Epithelial cell of esophagus (primary cell): ENCODE measurements at places on chromosomes 5 and 9.

DNA sequence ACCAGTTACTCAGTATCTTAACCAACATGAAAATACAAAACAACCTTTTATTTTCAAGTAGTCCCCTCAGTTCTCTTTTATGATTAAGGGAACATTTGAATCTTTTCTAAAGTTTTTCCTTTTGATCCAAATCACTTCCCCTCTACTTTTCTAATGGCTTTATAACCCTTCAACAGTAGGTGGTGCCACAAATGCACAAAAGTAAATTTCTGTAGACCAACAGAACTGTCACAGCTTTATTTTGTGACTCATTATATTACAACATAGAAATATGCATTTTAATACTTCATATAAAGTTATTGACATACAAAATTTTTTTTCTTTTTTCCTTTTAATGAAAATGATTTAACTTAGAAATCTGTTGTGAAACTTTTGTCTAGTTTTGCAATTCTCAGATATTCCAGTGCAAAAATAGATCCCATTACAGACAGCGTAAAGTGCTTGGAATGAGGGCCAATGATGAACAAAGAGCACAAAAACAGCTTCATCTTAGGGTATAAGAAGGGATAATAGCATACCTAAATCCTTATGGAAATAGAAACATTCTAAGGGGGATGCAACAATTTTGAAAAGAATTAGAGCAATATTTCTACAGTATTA lies 17.0 kb downstream of the NIPSNAP3B start:
- DNase-seq: peak; percentile 65

- no peak for DNase-seq
Measured at GRCh38 chr9:107866711-107867311, 377.2 kb upstream of the KLF4 start.

DNA sequence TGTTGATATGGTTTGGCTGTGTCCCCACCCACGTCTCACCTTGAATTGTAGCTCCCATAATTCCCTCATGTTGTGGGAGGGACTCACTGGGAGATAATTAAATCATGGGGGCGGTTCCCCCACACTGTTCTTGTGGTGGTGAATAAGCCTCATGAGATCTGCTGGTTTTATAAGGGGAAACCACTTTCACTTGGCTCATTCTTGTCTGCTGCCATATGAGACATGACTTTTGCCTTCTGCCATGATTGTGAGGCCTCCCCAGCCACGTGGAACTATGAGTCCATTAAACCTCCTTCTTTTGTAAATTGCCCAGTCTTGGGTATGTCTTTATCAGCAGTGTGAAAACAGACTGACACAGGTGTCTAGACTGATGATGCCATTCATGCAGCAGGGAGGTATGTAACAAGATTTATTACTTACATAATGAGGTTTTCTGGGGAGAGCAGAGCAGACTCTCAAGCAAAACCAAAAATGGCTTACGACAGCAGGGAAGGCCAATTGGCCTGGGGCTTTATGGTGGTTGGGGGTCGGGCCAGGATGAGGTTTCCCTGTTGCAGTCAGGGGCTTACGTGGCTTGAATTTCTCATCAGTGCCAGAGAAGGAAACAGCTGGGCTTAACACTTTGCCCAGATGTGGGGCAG lies 9.5 kb upstream of the COMMD10 start:
- DNase-seq: no peak

- DNase-seq: no peak
Measured at GRCh38 chr5:94310833-94311232, 307.6 kb downstream of the KIAA0825 start.

DNA sequence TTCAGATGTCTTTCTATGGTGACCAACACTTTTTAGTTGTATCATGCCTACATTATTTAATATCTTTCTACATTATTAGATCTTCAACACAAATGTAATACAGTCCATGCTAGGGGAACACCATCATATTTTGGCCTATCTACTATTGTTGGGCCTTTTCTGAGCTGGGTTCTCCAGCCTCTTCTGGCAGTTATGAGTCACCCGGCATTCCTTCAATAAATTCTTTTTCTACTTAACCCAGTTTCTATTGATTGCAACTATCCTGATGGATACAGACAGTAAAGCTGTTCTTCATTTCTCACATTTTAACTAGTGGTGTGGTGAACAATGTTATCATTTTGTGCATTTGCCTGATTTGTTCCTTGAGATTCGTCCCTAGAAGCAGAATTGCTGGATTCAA lies 529.3 kb downstream of the BNC2 start:
- no peak for DNase-seq

- peak; percentile 25 for DNase-seq
Measured at GRCh38 chr9:121748727-121749423, 97.4 kb downstream of the DAB2IP start.

GRCh38 chr5:103145196-103145595 lies 25.1 kb downstream of the PPIP5K2 start:
- no peak for DNase-seq

DNA sequence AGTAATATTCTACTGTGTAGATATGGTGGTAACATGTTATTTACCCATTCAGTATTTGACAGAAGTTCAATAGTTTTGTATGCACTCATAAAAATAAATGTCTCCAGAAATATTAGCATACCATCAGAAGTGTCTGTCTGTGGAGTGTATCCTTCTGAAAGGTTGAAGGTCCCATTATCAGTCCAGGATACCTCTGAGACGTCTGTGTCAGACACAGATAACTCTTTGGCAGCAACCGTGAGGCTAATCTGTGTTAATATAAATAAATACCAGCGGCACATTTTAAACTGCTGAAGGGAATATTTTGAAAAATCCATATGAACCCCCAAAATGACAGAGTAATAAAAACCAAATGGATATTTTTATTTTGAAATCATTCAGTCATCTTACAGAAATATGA lies 11.9 kb upstream of the ZNF622 start:
- no peak for DNase-seq

GRCh38 chr5:143619040-143619439 lies 192.9 kb upstream of the HMHB1 start:
- DNase-seq: no peak

DNA sequence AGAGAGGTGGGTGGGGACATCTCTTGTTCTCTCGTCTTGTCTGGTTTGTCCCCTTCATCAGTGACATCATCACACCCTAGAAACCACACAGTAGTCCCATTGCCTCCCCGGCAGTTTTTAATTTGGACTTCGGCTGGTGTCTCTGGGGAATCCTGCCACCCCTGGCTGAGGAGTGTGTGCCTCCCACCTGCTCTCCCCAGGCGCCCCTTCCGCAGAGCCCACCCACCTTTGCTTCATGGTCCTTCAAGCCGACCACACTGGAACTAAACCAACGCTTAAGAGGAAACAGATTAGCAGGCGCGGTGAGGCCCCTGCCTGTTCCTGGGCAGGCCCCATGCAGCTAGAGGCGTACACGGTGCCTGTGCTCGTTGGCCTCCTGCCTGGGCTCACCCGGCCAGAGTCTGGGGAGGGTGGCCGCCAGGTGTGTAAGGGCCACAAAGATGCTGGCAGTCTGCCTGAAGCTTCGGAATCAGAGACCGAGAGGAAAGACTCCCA lies 107.6 kb upstream of the SPRY4 start:
- no peak for DNase-seq

GRCh38 chr5:170809551-170809950 lies 26.0 kb downstream of the GABRP start:
- peak; percentile 77 for DNase-seq

GRCh38 chr9:18060269-18060934 lies 413.6 kb upstream of the ADAMTSL1 start:
- peak; percentile 66 for DNase-seq

GRCh38 chr5:169022718-169023117 lies 278.2 kb downstream of the SLIT3 start:
- DNase-seq: no peak

DNA sequence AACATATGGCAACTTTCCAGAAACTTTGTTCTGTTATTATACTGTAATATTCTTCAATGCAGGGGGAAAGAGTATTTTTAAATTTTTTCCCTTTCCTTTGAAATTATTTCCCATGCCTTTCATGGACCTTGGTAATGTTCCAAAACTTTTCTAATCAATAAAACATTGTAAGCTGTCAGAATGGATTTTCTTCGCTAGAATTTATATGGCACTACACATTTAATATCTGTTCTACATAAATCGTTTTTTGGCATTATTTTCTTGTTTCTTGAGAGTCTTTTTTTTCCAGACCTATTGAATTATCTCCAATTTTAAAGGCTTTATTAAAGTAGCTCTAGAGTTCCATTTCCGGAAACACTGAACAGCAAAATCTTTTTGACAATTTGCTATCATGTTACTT lies 249.0 kb downstream of the TMEM167A start:
- no peak for DNase-seq

GRCh38 chr9:88936668-88937067 lies 54.6 kb upstream of the S1PR3 start:
- DNase-seq: peak; percentile 22

DNA sequence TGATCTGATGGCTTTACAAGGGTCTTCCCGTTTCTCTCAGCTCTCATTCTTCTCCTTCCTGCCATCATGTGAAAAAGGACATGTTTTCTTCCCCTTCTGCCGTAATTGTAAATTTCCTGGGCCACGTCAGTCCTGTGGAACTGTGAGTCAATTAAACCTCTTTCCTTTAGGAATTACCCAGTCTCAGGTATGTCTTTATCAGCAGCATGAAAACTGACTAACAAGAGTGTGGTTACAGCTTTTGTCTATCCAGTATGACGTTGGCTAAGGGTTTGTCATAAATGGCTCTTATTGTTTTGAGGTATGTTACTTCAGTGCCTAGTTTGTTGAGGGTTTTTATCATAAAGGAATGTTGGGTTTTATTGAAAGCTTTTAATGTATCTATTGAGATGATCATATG lies 501.6 kb downstream of the CAAP1 start:
- peak; percentile 2 for DNase-seq

DNA sequence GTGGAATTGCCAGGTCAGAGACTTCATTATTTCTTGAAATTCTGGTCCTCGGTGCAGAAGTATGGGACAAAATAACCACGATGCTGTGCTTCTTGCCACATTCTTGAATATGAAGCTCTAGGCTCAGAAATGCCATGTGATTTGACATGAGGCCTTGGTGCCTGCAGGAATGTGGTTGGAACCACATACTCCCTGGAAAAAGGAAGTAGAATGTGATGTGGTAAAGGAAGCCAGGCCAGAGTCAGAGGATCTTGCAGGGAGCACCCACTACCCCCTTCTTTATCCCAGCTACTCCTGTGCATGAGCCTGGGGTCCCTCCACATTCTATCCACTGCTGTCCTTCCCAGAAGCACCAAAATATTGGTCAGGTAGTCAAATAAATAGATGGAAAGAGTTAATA lies 80.9 kb downstream of the FOXD1 start:
- DNase-seq: no peak

DNA sequence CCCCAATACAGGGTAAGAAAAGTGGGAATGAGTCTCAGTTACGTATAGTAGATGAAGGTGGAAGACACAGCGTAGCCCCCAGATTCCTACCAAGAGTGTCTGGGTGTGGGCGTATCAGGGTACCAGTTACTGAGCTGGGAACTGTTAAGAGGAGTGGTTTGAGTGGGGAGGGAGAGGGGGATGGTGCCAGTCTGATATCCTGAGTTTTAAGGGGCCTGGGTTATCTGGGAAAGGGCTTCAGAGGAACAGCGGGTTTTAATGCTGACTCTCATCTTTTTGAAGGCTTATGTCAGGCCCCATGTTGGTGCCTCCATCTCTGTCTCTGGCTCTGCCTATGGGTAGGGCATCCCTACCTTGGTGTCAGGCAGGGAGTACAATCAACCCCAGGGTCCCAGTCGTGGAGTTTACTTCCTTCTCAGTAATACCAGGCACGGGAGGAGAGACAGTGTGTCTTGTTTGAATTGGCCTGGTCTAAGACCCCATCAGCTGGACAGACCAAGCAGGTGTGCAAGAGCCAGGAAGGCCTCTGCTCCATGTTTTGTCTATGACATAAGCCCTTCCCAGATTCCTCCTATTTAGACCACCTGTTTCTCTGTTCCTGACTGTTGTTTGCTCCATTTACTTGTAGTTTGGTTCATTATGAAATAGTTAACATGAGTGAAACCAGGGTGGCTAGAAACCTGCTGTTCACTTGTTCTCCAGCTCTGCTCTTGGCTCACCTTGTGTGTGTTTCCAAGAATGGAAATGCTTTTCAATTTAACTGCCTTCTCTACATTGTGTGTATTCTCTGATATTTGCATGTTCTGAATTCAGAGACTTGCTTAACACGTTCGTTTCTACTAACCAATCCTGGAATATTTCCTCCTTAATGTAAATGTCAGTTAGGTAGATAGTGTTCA lies 125.6 kb downstream of the DAB2IP start:
- no peak for DNase-seq

DNA sequence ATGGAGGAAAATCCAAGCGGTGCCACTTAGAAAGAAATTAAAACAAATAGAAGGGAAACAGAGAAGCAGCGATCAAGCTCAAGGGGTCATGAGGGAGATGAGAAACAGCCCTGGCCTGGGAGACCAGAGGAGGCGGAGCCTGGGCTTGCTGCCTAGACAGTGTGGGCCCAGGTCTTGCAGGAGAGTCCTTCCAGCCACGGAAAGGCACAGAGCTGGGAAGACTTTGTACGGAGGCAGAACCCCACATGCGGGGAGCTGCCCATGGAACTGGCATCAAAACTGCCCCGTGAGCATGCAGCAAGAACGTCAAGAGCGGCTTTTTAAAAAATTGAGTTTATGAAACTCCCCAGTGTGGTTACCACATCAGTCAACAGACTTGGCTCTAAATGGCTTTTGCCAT lies 119.4 kb downstream of the IRX1 start:
- DNase-seq: no peak

- no peak for DNase-seq
Measured at GRCh38 chr5:18961234-18961633, 1026.8 kb downstream of the CDH18 start.

GRCh38 chr5:67887748-67888161 lies 327.8 kb upstream of the PIK3R1 start:
- DNase-seq: peak; percentile 25

- no peak for DNase-seq
Measured at GRCh38 chr9:22175972-22176545, 167.0 kb upstream of the CDKN2B start.

GRCh38 chr9:108476574-108476973 lies 379.2 kb downstream of the ACTL7B start:
- peak; percentile 45 for DNase-seq

DNA sequence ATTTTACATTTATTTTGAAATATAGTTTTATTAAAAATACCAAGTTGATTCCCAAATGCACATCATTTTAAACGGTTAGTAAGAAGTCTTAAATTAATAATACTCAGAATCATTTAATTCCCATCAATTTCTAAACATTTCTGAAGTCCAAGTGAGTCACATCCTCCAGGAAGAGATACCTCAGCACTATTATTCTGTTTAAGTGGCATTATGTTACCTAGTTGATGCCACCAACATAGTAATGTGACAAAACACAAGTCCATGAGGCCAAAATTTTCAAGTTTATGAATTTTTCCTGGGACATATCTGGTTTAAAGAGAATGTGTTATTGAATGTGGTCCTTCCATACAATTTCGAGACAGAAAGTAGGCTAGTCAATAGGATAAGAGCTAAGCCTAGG lies 1348.3 kb upstream of the CDH9 start:
- DNase-seq: no peak

DNA sequence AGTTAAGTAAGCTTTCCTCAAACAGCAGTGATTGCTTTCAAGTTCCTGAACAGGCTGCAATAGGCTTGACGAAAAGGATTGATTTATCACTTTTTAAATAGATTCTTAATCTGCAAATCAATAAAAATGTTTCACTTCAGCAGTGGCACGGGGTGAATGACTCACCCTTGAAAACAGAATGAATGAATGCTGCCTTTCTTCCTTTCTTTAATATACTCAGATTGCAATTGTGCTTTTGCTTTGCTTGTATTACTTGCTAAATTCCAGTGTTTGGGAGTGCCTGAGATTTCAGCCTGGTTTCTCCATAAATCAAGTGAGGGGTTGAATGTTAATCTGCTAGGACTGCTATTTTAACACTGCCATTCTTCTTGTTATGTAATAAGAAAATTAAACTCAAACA lies 1293.8 kb downstream of the PTPRD start:
- no peak for DNase-seq

- DNase-seq: peak; percentile 46
Measured at GRCh38 chr9:136700304-136700703, 12.1 kb upstream of the DIPK1B start.
